ENCODE measurements at places on chromosomes 2 and 18.

DNA sequence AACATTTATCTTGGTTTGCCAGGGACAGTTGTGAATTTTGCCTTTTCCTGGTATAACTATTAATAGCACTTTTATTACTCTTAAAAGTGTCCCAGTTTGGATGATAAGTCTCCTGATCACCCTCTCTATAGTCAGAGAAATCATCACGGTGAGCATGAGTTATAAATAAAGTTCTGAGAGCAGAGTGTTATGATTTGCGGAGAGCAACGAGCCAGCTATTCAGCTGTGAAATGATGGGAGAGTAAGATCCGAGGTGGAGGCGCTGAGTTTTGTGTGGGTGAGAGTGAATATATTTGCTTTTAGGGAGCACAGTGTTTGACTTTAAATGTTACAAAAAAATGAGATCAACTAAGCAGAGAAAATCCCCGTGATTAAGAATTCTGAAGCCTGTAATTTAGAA, 179.6 kb downstream of the DSC3 start:
- no peak for DNase-seq

DNA sequence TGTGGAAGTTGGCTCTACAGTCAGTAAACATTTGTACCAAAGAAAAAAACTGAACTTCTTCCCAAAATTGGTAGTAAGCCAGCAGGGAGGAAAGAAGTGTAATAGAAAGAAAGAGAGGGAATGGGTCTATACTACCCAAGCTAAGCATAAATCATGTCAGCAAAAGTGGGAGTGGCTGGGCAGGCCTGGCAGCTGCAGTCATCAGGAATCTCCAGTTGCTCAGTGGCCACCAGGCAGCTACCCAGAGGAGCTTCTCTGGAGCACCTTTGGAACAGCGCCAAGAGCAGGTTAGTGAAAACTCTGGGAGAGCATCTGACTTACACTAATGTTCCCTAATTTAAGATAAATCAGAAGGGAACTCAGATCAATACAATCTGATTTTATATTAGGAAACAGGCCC, 14.3 kb downstream of the FRZB start:
- DNase-seq: no peak

DNA sequence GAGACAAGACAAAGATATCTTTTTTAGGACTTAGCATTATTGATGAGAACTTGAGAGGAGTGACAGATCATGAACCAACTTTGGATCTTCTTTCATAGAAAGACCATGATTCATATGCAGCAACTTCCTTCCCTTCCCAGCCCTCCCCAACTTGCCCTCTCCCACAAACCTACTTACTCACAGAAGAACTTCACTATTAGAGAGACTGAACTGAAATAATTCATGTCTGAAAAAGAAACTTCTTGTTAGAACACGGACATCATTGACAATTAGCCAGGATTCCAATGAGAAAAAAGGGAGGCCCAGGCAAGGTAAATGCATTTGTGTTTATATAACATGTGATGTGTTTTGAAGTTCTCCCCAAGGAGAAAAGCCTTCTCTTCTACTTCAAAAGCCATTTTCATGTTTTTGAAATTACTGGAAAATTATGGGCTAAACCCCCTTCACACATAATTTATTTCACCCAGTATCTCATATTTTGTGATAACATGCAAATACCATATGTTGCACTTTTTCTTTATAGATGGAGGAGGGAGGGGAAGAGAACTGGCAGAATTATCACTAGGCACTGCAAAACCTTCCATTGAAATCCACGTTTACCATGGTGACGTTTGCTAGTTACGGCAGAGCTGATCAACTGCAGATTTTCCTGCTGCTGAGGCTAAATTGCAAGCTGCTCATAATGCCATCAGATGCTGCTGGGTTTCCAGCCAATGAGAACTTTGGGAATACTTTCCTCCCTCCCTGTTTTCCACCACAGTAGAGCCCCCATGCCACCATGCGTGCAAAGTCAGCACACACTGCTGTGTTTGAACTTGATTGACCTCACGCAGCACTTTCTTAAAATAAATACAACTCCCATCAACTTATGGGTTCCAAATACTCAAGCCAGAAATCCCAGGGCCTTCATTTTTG, 294.7 kb downstream of the MEIS1 start:
- no peak for DNase-seq

DNA sequence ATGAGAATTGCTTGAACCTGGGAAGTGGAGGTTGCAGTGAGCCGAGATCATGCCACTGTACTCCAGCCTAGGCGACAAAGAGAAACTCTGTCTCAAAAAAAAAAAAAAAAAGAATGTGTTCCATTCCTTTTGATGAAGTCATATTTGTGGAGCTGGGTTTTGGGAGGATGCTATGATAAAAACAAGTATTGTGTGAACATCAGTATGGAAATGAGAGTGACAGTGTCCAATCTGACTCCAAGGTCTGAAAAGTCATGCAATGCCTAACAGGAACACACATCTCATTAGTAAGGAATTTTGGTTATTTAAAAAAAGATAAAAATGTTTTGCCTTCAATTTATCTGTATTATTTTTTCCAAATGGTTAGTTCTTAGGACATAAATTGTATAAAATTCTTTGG, 11.8 kb downstream of the GCFC2 start:
- no peak for DNase-seq

DNA sequence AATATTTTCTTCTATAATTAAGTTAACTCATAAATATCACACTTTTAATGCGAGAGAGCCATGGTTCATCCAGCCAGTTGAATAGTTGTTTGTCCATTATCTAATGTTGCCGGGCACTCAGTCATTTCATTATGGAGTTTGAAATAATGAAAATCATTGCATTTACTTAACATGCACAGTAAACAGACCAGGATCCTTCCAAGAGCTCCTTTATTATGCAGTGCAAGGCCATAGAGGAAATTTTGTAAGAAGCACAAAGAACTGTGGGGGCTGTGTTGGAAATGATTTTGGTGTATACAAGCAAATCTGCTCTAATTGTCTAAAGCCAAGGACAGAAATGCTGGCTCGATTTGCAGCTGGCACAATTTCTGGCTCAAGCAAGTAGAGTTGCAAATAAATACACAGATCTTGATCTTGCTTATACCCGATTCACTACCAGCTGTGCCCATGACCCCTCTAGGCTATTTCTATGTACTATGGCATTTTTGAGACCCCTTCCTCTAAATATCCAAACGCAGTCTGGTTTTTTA, 400.3 kb upstream of the HNRNPA3 start:
- no peak for DNase-seq

- no peak for DNase-seq
These were observed 1.6 kb downstream of the BAZ2B start for GRCh38 chr2:159614534-159615366.

- DNase-seq: no peak
These were observed 110.4 kb downstream of the CDC42EP3 start for GRCh38 chr2:37560863-37561614.

DNA sequence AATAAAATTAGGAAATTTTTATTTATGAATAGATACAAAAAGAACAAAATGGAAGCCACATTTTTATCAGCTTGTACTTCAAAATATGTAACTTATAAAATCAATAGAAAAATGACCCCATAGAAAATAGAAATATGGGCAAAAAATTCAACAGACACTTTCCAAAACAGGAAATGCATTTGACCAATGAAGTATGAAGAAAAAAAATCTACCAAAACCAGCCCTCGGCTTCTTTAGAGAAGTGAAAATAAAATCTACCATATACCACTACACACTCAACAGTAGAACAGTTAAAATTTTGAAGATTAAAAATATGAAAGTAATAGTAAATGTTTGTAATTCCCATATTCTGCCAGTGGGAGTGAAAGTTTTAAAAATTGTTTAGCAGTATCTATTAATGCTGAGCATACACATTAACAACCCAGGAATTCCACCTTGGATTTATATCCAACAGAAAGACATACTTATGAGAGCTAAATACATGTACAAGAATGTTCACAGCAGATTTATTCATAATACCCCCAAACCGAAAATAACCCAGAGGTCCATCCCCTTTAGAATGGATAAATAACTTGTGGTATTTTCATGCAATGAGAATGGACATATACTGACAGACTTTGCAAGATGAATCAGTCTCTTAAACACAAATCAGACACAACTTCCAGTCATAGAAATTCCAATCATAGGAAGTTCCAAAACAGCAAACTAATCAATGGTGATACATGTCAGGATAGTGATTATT, 318.0 kb downstream of the FIGN start:
- DNase-seq: no peak

DNA sequence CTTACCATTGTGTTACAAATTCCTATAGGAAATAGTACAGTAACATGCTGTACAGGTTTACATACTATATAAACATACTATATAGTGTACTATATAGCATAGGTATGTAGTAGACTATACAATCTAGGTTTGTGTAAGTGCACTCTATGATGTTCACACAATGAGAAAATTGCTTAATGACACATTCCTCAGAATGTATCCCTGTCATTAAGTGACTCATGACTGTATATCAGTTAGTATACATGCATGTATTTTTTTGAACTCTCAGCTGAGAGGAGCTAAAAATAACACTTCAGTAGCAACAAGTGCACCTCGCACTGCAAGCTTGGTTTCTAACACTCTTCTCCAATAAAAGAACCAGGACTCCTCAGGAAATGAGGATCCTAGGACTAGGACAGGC, 19.5 kb upstream of the ASXL3 start:
- no peak for DNase-seq

GRCh38 chr2:218517434-218518206, 50.5 kb downstream of the USP37 start:
- DNase-seq: no peak

DNA sequence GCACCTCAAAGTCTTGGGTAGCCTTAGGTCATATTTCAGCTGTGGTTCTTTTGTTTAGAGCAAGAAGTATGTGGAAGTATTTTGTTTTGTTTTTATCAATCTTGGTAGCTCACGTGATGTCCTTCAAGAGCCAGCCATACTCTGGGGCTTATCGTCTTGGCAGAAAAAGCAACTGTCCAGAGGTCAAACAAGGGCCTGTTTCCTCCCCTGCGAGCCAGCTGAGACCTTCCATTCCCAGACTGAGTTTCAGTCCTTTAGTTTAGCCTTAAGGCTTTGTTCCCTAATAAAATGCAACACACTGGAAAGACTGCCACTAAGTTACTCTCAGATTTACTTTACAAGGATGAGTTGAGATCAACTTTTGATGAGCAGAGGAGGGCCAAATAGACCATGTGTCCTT, 63.5 kb downstream of the TXNL1 start:
- no peak for DNase-seq

DNA sequence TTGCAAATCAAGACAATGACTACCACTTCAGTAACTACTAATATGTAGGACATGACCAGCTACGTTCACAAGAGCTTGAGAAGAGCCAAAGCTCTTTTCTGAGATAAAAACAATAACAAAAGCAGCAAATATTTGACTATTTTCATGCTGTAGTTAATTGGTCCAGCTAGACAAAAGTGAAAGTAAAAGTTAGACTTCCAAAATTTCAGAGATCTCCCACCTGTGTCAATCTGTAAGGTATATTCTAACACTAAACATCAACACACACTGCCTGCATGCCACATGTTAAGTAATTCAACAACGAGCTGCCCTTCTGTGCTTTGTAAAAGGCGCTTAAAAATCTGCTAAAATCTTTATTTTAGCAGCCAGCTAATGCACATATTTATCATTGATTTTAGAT, 185.9 kb downstream of the SLC39A10 start:
- DNase-seq: no peak

GRCh38 chr2:233901884-233902283, 15.3 kb upstream of the TRPM8 start:
- no peak for DNase-seq

- DNase-seq: no peak
These were observed 297.7 kb downstream of the MTX2 start for GRCh38 chr2:176566961-176567360.

DNA sequence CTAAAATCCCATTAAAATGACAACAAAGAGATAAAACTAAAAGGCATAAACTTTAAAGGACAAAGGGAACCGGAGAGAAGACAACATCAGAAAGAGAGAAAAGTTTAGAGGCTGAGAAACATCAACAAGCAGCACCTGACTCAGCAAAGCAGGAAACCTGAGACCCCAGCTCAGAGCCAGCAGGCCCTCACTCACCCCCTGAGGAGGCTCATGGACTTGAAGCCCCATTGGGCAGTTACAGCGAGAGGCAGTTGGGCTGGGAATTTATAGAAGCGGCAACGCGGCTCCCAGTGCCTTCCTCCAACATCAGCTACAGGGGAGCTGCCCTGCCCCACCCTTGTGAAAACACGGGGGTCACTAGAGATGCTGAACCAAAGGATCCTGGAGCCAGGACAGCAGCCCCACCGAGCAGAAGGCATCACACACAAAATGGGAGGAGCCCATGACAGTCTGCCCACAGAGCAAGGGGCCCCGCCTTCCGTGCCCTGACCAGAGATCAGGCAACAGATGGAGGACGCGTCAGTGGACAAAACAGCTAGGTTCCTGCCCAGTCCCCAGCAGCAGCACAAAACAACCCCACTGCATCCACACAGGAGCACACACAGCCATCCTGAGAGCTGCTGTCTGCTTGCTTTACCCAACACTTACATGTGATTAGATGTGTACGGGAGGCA, 52.7 kb downstream of the CMPK2 start:
- DNase-seq: no peak

GRCh38 chr18:67730886-67731285, 214.4 kb upstream of the DSEL start:
- no peak for DNase-seq

GRCh38 chr18:12085786-12086185, 7.9 kb upstream of the ANKRD62 start:
- no peak for DNase-seq

DNA sequence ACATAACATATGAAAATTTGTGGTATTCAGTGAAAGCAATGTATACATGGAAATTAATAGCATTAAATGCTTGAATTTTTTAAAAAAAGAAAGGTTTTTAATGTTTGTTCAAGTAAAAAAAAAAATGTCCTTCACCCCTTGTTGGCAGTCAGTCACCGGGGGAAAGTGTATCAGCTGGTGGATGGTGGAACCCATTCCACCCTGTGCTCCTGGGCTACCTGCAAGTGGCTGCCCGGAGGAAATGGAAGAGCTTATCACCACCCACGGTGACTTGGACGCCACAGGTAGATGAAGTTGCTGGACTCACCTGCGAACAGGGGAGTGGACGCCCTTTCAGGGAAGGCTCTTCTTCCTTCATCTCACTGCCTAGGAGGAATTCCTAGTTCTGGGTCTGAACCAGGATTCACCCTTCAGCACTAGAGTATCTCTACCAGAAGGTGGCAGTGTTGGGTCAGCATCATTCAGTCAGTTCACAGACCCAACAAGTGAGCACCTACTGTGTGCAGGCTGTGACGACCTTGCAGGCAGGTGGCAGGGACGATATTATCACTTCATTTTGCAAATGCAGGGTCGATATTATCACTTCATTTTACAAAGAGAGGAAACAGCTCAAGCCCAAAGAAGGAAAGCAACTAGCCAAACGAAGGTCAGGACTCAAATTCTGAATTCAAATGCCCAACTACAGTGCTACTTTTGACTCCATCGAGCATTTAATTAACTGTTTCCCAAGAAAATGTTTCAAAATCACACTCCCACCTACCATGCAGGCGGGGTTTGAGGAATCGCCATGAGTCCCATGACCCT, 35.8 kb downstream of the CIB4 start:
- peak; percentile 24 for DNase-seq

DNA sequence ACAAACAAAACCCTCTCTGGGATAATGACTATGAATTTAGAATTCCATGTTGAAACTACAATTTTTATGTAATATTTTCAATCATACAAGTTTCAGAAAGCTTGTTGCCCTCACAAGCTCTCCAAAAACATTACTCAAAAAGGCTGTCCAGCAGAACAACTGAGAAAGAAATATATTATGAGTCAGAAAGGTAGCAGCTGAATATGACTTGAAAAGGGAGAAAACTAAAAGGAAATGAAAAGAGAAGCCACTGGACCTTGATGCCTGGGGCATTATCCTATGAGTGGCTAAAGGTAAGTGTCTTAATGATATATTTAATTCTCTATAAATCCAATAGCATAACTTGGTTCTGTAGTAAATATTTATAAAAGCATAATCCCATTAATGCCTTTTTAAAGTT, 61.8 kb downstream of the NXPH2 start:
- DNase-seq: no peak
